Psoas muscle (tissue), 8 donors: ENCODE measurements at places on chromosomes 11 and 22. TPM values are rescaled to one million over a fixed set of nuclear protein-coding genes. Genes with fewer than 3 reads are reported as not detected.

The TRIM51G gene
- total RNA-seq = not detected

The HEPN1 gene
- not detected for total RNA-seq

The GSTP1 gene
- total RNA-seq = 263 TPM

The SLC36A4 gene
- total RNA-seq = 3.0 TPM

The ISX gene
- not detected for total RNA-seq

The SHANK3 gene
- total RNA-seq = 13.4 TPM

The NAALAD2 gene
- total RNA-seq = 0.32 TPM

The PRMT3 gene
- 17.2 TPM for total RNA-seq

The LRRC55 gene
- 0.08 TPM for total RNA-seq
